Mesenchymal stem cell (in vitro differentiated cells and primary cell): ENCODE measurements at places on chromosomes 16 and 17.

DNA sequence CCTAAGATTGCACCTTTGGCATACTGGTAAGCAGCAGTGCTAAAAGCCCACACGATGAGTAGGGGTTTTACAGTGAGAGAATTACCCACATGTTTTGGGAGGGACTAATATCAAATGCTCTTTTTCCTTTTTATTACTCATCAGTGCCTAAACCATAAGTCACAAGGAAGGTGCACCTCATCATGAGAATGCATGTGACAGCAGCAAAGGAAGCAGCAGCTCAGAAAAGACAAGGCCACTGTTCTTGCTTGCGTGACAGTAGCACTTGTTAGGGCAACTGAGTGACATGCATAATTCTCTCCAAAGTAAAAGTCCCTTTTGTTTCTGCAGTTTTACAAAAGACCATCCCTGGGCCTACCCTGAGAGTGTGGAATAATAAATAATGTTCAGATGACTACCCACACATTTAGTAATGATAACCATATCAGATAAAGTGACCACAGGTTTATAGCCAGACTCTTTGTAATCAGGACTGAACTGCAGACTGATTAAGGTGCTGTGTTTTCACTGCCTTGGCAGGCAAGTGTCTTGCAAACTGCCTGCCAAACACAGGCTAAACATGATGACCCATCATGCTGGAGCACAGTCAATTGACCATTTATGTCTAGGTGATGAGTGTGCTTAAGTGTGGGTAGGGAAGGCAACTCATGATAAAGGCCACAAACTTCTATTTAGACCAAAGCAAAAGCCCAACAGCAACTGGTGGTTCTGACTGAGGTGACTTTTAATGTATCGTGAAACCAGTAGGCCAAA is 1751.4 kb downstream of the TP53TG3F start:
- no peaks in the 10 kb centered on the region for H3K27me3 ChIP-seq
- DNase-seq = no peak
- H3K4me3 ChIP-seq = no peak overlapping the region
- no peaks in the 10 kb centered on the region for H3K36me3 ChIP-seq
- no peaks in the 10 kb centered on the region for H3K4me1 ChIP-seq

DNA sequence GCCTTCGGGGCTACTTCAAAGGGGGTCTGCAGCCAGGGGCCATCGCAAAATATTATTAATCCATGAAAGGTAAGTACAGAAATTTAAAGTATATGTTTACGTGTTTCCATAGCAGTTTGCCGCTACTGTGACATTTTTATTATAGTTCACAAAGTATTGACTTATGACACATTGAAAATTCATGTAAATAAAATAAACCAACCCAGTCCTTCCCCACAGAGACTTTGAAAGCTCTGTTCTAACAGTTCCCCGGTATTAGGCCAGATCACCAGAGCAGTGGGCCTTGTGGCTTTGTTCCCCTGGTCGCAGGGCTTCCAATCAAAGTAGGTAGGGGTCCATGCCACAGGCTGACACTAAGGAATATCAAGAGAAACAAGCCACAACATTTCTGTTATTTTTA is 13.9 kb downstream of the KIAA0753 start:
- no peak for DNase-seq
- H3K4me1 ChIP-seq = no peaks in the 10 kb centered on the region
- no peak overlapping the region for H3K27ac ChIP-seq
- H3K36me3 ChIP-seq = peaks cover 91% of the 10 kb centered on the region

GRCh38 chr17:74445158-74445557 is 13.3 kb downstream of the GPRC5C start:
- H3K4me3 ChIP-seq = no peak overlapping the region
- peaks cover 79% of the 10 kb centered on the region for H3K36me3 ChIP-seq
- no peaks in the 10 kb centered on the region for H3K27me3 ChIP-seq
- H3K27ac ChIP-seq = no peak overlapping the region

- peak overlapping the region; percentile 96 for H3K27ac ChIP-seq
- H3K4me3 ChIP-seq = peak overlapping the region; percentile 96
- H3K36me3 ChIP-seq = peaks cover 1% of the 10 kb centered on the region
- H3K4me1 ChIP-seq = peaks cover 12% of the 10 kb centered on the region
- DNase-seq = no peak
Measured at GRCh38 chr17:28948342-28948741, 3.0 kb downstream of the PHF12 start.
